ENCODE measurements at places on chromosomes 7 and 10.

GRCh38 chr7:121575194-121575765 lies 179.2 kb upstream of the FAM3C start:
- DNase-seq, result no peak

- peak; percentile 9 for DNase-seq
Observed at GRCh38 chr7:79199961-79200360, 253.5 kb downstream of the MAGI2 start.

DNA sequence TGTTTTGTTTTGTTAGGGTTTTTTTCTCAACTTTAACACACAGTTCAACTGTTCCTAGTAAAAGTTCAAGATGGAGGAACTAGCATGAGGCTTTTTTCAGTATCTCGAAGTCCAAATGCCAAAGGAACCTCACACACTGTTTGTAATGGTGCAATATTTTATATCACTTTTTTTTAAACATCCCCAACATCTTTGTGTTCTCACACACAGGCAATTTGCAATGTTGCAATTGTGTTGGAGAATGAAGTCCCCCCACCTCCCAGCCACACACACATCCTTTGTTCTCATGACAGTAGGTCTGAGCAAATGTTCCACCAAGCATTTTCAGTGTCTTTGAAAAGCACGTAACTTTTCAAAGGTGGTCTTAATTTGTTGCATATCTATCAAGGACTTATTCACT lies 120.9 kb downstream of the TWIST1 start:
- DNase-seq, result no peak

- DNase-seq, result no peak
Observed at GRCh38 chr7:138625849-138626230, 75.3 kb downstream of the SVOPL start.

- DNase-seq, result no peak
Observed at GRCh38 chr7:8320174-8320573, 58.2 kb upstream of the ICA1 start.

DNA sequence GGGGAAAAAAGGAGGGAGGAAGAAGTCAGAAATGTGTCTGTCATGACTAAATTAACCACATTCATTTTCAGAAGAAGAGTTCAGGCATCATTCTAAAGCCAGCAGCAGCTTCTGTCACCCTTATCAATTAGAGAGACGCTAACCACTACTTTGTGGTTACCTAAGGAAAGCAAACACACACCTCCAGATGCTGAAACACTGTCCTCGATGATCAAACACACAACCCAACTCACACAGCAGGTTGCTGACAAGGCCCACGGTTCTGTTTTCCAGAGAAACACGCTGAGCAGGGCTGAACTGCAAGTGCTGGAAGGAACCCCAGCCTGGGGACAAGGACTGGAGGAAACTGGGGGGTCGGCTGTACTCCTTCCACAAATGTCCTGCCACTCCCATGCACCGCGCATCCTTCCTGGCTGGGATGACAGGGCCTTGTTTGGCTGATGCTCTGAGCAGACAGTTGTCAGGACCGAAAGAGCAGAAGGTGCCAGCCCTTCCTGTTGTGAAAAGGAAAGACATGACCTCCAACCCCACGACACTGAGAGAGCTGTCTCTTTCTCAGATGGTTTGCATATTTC lies 36.6 kb downstream of the PRKCQ start:
- DNase-seq, result no peak

GRCh38 chr7:32427769-32428291 lies 62.4 kb downstream of the LSM5 start:
- DNase-seq, result peak; percentile 50

All from non-pigmented ciliary epithelial cell (primary cell).